ENCODE measurements at places on chromosomes 4 and X.

- no peak for DNase-seq
Measured at GRCh38 chrX:133333154-133333750, 82.0 kb downstream of the GPC4 start.

DNA sequence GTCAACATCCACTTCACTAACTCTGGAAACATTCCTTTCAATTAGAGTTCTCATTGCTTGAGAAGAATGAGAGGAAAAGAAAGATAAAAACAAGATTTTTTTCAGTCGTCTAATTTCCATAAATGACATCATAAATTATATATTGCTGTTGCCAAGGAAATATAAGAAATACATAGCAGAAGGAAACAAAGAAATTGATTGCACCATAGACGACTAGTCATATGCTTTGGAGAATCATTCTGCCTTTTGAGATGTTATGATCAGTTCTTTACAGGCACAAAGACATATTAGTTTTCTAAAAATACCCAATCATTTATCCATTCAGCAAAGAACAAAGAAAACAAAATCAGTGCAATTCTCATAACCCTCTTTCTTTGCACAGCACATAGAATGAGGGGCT is 672 bp upstream of the C1QTNF7 start:
- no peak for DNase-seq

DNA sequence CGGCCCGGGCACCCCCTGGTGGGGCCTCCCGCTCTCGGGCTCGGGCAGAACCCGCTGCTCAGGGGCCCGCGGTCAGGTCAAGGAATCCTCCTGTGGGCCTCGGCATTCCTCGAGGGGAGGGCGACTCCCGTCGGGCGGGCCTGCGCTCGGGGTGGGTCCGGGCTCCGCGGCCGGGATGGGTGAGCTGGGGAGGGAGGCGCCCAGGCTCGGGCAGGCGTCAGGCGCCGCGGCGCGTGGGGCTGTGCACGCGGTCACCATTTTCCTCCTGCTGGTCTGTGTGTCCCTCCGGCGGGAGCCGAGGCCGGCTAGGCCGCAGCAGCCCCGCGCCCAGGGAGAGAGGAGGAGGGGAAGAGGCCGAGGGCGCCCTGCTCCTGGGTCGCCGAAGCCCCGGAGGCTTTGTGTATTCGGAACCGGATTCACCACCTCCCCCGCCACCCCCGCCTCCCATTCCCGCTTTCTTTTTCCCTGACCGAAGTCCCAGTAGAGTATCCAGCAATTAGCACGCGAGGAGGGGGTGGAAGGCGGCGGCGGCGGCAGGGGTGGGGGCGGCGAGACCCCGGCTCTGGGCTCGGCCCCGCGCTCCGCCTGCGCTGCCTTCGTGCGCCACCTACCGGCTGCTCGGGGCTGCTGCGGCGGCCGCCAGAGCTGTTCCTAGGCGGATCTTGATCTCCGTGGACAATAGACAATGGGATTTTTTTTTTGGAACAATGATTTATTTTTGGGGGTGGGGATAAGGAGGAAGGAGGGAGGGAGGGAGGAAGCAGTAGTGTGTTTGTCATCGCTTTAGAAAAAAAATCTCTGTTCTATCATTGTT is 99.0 kb upstream of the MAML3 start:
- DNase-seq: peak; percentile 94

DNA sequence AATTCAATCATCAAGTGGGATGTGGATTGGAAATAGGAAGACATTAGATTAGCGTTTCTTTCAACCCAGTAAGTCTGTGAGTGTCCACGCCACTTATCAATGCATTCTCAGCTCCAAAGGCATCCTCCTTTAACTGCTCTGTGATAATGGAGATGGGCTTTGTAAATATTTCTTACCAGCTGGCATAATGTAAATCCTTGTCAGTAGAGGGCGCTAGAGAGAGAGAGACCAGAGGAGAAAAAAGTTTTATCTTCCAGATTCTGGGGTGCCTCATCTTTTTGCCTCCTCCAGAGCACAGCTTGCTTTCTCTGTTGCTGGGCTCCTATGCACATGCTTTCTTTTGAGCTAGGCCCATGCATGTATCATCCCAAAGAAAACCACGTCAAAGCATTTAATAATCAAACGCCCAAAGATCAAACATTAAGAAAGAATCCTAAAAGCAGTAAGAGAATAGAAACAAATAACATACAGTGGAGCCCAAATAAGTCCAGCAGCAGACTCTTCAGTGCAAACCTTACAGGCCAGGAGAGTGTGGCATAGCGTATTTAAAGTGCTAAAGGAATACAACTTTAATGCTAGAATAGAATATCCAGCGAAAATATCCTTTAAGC is 9.6 kb upstream of the MTMR1 start:
- DNase-seq: peak; percentile 43

DNA sequence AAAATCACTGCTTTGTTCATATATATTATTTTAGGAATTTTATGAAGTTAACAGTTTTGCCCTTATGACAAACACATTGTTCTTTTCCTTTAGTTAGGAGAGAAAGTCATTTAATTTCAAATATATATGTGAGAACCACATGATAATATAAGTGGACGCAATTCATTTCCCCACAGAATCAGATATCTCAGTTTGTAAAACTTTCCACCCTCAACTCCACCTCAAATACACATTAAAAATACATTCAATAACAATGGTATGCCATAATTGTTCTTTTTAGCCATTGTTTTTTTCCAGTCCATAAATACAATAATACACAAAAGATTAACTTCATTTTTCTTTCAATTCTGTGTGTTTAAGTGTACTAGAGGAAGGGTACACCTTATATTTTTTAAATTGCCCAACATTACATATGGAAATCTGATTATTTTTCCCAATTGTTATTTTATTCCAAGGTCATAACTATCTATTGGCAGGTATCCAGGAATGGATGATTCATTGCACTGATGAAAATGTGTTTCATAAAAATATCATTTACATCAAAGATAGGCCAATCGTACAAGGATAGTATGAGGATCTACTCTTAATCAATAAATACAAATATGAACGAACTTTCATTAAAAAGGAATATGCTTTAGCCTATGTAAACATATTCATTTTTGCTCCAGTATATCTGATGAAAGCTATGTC is 125.0 kb downstream of the PPP3CA start:
- no peak for DNase-seq

GRCh38 chr4:25938787-25939186 is 24.8 kb downstream of the SMIM20 start:
- DNase-seq: no peak

- no peak for DNase-seq
Measured at GRCh38 chrX:39398963-39399261, 597.7 kb downstream of the MID1IP1 start.

- no peak for DNase-seq
Measured at GRCh38 chr4:87555773-87556619, 26.8 kb upstream of the SPARCL1 start.

DNA sequence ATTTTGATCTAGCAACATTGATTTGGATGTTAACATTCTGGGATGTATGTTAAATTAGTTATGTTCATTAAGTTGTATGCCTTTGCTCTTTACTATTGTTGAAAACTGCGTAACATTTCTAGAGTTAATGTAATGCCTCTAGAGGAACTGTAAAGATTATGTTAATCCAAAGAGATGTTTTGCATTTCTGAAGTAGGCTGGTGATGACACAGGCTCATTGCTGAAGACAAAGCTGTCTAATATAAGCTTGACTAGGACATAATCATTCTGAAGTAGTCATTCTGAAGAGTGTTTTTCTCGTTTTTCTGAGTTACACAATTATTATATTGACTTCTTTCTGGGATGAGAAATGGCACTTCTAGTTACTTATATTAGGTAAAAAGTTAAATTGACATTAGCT is 72.9 kb downstream of the LRP2BP start:
- no peak for DNase-seq

DNA sequence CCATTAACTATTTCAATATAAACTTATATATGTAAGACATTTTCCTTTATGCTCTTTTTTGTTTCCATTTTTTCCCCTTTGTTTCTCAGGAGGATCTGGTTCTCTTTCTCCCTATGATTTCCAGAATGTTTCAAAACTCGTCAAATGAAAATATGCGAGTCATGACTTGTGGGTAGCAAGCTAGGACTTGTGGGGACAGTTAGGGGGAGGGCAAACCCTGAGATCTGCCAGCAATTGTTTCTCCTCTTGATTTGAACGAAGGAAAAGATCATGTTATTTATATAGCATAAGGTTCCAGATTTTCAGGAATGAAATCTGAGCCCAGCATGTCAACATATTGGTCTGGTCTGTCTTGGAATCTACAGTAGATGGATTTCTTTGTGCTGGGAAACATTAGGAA is 28.9 kb upstream of the GPC4 start:
- no peak for DNase-seq

DNA sequence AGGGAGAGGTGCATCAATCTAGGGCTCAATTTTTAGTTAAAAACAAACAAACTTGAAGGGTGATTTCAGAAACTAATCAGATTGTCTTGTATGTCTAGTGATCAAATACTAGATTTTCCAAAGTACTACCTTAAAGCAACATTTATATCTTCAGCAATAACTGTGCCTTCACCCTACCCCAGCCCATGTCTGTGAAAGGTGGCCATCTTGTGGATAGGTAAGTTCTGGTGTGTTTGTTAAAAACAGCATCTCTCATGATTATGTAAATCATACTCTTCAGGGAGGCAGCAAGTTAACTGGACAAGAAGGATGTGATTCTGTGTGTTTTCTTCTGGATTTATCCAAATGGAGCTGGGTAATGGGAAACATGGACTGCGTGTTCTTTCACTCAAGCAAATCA is 81.4 kb upstream of the ACSL1 start:
- DNase-seq: no peak

DNA sequence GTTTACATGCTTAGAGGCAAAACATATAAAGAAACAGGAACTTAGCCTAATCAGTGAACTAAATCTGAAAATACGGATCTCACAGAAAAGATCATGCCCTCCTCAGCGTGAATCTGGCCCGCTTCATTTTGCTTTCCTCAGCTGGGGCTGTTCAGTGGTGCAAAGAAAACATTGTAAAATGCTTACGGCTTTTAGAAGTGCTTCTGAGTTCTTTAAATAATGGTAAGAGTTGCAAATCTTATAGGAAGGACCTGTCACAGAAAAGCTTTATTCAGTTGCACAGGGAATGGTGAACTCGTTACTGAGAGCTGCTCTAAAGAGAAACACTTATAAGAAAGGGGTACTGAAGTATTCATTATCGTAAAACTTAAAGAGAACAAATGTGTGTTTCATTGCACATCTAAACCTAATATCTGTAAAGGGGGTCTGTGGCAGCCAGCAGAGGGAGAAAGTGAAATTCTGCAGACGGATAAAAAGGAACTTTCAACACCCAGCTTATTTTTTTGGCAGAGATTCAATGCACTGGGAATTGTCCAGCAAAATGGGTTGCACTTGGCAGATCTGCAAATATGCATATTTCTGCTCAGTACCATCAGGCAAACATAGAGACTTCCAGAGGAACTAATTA is 139.2 kb upstream of the ANK2 start:
- peak; percentile 33 for DNase-seq

GRCh38 chr4:123524958-123525628 is 128.5 kb downstream of the SPRY1 start:
- DNase-seq: no peak

GRCh38 chr4:172899861-172900260 is 268.8 kb upstream of the GALNT7 start:
- DNase-seq: no peak

DNA sequence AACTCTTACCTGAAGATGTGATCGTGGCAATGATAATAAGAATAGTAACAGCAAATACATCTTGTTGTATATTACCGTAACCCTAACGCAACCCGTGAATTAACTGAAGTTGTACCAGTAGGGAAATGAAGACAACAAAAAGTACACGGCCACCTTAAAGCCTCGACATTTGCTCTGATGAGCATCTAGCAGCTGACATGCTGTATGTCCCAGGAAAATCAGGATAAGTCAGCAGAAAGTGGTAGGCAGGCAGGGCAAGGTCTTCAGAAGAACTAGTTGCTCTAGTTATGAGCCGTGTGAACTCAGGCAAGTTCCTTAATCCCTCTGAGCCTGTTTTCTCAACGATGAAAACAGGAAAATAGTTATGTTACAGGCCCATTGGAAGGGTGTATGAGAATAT is 7.7 kb upstream of the ASB5 start:
- no peak for DNase-seq

DNA sequence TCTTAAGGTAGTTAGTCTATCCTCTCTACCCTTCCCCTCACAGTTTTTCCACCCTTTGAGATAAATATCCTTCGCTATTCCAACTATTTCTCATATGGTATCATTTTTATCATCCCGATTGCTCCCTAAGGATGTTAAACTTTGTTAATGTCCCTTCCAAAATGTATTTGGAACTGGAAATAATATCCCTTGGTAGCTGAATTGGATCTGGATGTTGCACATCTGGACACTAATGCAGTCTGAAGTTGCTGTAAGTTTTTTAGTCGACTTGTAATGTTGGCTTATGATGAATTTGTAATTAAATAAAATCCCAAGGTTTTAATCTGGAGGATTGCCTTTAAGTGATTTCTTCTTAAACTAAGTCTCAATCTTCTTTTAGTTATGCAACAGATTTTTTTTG is 22.5 kb downstream of the XIAP start:
- no peak for DNase-seq

DNA sequence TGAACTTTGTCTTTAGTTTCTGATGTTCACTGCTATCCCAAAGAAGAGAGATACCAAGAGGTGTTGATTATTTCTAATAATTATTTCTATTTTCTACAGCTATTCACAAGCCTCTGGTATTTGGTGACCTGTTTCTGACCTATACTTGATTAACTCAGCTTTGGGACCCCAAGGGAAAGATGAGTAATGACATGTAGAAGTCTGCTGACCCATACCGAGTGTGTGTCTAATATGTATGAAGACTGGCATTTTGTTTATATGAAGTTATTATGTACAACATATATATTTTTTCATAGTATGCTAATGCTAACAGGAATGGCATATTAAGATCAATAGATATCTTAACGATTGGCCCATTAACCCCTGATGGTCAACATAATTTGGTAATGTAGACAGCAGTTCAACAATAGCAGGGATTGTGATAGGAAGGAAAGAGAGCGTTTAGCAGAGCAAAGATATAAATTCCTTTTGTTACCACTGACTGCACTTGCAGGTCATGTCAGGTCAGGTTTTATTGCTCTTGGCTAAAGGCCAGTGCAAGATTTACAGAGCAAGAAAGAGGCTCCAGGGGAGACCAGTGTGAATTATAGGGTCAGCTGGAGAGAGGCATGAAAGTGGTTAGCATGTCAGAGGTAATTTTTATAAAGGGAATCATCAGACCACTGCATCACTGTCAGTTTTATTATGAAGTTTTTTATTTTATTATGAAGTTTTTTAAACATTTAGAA is 94.7 kb upstream of the DIPK2B start:
- no peak for DNase-seq

GRCh38 chrX:12953420-12953819 is 21.5 kb upstream of the TMSB4X start:
- DNase-seq: no peak

- DNase-seq: peak; percentile 20
Measured at GRCh38 chrX:140507223-140507981, 2.5 kb upstream of the SOX3 start.

- no peak for DNase-seq
Measured at GRCh38 chr4:112210777-112211176, 20.8 kb upstream of the AP1AR start.

GRCh38 chrX:121128925-121129877 is 81.8 kb downstream of the GLUD2 start:
- no peak for DNase-seq

- DNase-seq: no peak
Measured at GRCh38 chr4:3287271-3287971, 5.4 kb upstream of the RGS12 start.
